Endodermal cell (in vitro differentiated cells): ENCODE measurements at places on chromosomes 12 and 14.

GRCh38 chr12:54549774-54550451 lies 512 bp downstream of the PDE1B start:
- DNase-seq, result no peak

GRCh38 chr14:53953002-53953827 lies 3.4 kb downstream of the BMP4 start:
- peak; percentile 93 for DNase-seq

- no peak for DNase-seq
Measured at GRCh38 chr14:51167587-51168214, 72.3 kb upstream of the TMX1 start.

DNA sequence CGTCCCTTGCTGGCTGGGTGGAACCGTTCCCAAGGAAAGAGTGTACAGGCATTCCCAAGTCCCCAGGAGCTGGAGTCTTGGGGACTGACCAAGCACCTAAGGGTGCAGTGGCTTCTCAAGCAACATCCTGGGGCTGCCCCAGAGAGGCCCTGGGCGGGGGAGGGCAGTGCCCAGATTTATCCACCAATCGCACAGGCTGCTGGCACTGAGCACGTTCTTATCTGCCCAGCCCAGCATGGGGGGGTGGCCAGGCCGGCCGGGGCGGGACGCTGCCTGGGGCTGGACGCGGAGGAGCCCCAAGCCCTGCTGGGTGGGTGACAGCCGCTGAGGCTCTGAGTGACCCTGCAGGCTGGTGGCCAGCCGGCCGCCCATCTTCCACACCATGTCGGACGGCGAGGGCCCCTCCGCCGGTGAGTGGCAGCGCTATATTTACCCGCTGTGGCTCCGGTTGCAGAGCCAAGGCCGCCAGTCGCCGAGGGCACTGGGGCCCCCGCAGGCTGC lies 53.4 kb downstream of the CYP46A1 start:
- no peak for DNase-seq

DNA sequence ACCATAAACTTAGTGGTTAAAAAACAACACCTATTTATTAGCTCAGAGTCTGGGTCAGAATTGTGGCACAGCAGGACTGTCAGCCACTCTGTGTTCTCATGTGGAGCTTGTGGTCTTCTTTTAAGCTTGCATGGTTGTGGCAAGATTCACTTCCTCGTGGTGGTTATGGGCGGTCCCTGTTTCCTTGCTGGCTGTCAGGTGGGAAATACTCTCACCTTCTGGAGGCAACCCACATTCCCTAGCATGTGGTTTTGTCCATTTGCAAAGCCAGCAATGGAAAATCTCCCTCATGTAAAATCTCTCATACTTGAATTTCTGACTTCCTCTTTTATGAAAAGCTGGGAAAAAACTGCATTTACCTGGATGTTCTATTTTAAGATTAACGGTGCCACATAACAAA lies 229.8 kb downstream of the ALX1 start:
- DNase-seq, result peak; percentile 75

DNA sequence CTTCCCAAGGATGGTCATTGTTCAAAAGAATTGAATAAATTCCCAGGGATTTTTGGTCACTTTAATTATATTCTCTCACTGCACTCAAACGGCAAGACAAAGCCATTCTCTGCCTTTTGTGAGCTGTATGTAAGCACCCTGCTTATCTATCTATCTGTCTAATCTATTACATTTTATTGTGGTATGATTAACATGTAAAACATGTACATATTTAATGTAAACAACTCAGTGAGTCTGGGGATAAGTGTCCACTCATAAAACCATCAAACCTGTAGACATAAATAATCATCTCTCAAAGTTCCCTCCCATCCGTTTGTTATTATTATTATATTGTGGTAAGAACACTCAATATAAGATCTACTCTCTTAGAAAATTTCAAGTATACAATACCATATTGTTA lies 167.1 kb downstream of the CAND1 start:
- DNase-seq, result no peak

GRCh38 chr12:104793285-104793684 lies 164.8 kb downstream of the SLC41A2 start:
- no peak for DNase-seq
